ENCODE measurements at places on chromosomes 16 and 17.

GRCh38 chr17:38742411-38743308, 5.5 kb downstream of the PCGF2 start:
- DNase-seq = no peak

- DNase-seq = no peak
Measured at GRCh38 chr17:48718227-48718760, 4.0 kb downstream of the PRAC1 start.

DNA sequence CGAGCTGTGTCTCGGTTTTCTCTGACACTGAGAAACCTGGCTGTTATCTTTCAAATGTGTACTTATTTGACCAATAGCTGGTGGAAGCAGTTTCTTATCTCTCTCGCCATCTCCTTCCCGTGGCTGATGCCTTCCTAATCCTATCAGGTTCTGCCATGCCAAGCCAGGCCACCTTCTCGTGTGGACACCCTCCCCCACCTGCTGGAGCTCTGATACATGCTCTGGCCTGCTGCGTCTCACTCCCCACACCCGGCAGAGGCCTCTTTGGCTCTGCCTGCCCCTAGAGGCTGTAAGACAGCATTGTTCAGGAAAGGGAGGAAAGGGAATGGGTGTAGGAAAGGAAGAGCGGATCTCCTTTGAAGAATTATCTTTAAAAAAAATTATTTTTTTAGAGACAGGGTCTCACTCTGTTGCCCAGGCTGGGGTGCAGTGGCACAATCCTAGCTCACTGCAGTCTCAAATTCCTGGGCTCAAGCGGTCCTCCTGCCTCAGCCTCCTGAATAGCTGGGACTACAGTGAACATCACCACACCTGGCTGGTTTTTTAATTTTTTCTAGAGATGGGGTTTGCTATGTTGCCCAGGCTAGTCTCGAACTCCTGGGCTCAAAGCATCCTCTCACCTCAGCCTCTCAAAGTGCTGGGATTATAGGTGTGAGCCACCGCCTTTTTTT, 7.5 kb upstream of the ARMC5 start:
- no peak for DNase-seq

DNA sequence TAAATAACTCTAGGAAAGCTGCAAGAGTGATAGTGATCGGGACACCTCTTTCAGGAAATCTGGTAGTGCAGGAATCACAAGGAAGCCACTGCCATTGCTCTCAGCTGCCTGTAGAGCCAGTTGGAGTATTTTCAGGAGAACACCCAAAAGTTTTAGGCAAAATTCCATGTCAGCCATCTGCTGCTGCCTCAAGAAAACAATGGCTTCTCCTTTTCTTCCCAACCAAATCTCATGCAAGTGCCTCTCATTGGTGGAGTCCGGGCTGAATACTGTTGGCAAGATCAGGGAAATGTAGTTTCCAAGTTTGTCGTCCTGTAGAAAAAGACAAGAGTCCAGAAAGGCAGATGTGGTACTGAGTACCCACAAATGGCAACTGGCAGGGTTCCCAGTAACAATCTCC, 54.9 kb upstream of the TANC2 start:
- no peak for DNase-seq

DNA sequence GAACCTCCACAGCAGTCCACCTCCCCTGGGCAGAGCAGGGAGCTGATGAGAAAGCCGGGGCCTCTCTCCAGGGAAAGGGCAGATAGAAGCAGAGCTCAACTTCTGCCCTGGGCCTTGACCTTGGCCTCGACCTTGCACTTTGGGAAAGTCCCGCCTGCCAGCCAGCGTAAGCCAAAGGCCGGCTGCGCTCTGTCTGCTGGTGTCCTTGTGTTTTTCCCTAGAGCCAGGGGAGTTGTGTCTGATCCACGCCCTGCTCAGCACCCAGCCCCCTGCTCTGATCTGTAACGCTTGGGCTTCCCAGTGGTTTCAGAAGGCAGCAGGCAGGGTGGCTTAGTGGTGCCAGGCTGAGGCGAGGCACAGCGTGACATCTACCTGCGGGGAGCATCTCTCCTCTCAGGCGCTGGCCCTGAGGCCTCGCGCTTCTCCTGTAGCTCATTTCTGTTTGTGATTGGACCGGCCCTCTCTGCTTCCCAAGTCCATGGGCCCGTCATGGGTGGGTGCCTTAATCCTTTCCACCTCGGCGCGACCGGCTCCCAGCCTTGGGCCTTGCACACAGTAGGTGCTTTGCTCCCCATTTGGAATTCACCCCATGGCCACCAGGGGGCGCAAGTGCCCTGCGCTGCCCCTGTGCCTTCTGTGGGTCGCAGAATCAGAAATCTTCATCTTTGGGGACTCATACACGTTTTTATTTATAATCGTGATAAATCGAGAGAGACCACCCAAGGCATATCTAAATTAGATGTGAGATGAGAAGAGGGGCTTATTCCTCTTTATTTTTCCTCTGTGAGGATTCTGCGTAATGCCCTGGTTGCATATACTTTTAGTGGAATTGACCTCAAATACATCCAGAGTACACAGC, 24.2 kb downstream of the SGSH start:
- DNase-seq = peak; percentile 51

DNA sequence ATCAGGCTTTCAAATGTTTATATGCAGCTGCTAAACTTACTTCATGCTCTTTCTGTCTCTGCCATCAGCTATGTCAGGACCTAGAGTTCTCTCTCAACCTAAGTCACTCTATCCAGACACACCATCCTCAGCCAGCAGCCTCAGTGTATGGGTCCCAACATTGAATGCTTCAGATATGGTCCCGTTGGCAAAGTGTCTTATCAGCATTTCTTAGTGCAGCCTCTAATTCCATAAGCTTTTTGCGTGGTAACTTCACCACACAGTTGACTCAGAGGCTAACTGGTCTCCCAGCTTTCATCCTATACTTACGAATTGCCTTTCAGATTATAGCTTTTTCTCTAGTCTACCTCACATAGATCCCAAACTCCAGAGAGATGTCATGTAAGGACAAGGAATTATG, 402.9 kb upstream of the EEF2KMT start:
- no peak for DNase-seq

GRCh38 chr17:79974566-79975497, 60.8 kb downstream of the TBC1D16 start:
- no peak for DNase-seq

DNA sequence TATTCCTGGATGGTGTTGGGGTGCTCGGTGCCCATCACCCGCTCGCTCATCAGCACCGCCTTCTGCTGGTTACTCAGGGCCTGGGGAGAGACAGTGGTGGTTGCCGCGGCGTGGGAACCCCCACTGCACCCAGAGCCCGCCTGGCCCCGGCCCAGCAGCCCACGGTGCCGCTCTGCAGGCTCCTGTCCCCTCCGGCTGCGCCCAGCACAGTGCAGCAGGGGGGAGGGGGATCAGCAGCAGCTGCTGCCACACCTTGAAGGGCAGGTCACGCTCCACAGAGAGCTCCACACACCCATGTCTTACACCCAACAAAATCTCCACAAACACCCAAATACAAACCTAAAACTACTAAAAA, 18.8 kb downstream of the CLUH start:
- DNase-seq = no peak

DNA sequence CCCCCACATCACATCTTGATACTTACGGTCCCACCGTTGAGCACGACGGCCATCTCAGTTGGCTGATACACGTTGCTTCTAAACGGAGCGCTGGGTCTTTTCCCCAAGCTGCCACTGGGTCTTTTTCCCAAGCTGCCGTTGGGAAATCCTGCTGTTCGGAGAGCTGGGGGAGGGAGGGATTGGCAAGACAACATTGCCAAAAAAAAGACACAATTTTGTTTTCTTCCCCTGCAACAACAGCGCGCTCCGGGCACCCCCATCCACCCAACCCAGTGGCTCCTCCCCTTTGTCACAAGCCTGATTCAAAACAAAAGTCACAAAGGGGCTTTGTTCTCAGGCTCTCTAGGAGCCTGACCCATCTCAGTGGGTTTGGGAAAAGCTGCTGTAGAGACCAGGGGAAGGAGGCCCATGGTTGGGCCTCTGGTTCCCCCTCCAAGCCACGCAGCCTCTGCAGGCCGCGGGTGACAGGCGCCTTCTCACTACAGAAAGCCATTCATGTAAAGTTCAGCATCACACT, 22.8 kb downstream of the GPRC5B start:
- DNase-seq = no peak

DNA sequence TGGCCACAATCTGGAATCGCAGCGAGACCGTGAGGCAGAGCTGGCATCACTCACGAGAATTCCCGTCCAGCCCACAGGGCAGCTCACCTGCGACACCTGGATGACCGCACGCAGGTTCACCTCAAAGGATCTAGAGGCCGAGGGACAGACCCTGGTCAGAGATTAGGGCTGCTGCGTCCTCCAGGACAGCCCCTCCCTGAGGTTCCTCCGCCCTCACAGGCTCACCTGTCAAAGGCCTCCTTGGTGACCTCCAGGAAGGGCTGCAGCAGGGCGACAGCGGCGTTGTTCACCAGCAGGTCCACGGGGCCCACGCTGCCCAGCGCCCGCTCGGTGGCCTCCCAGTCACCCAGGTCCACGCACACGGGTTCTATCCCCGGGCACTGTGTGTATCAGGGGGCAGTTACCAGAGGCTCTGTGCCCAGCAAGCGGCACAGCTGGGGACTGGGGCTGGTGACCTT, 834 bp downstream of the DCXR start:
- no peak for DNase-seq

DNA sequence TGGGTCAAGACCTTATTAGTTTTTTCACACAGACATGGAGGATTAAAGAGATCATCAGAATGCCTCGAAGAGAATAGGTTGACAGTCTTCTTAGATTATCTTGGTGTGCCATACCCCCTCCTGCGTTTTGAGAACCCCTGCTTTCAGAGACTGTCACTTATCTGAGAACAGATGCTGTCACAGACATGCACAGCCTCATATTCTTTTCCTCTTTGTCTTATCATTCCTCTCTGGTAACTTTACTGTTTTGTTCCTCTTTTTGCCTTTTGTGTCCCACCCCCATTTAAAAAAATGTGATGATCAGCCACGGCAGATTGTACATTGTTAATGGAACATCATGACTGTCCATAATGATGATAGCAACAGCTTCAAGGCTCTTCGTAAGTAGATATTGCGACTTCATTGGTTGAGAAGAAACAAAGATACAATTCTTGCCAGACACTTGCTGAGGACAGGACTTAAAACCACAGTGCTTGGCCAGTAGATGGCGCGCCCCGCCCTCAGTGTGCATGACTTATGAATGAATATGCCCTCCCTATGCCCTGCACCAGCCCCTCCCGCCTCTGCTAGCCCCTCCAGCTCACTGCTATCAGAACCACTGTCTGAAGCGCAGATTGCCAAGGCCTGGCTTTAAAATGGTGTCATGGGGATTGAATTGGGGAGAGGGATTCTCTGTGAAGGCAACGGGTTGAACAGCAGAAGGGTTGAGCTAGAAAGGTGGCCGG, 2.6 kb upstream of the PITPNC1 start:
- peak; percentile 78 for DNase-seq

DNA sequence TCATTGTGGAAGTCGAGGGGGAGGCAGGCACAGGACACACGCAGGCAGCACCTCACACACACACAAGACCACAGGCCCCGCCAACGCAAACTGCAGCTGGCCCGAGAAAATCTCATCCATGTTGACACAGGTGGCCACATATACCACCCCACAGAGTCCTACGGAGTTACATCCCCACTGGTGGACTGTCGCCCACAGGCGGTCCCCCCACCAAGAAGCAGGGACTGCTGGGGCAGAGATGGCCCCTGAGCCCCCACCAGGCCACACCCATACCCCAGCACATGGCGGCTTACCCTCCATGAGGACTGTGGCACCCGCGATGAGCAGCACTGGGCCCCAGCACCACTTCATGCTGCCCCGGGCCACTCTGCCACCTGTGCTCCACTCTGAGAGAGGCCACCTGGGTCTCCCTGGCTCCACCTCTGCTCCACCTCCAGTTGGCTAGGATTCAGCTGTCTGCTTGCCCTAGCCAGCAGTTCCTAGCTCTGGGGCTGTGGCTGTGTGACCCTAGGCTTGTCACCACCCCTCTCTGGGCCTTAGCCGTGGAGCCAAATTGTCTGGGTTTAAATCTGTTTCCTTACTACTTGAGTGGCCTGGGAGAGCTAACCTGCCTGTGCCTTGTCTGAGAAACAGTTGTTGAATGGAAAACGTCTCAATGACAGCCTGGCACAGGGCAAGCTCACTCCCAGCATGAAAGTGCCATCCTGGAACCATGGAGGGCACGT, at the start of gene PRSS53:
TSS of gene PRSS53 (minus strand) at position 485 of the 725 bp plus-strand sequence. CDS start at position 351, 134 bp downstream.
- DNase-seq = no peak

- DNase-seq = no peak
Measured at GRCh38 chr17:3976675-3977171, 12.5 kb upstream of the ATP2A3 start.

DNA sequence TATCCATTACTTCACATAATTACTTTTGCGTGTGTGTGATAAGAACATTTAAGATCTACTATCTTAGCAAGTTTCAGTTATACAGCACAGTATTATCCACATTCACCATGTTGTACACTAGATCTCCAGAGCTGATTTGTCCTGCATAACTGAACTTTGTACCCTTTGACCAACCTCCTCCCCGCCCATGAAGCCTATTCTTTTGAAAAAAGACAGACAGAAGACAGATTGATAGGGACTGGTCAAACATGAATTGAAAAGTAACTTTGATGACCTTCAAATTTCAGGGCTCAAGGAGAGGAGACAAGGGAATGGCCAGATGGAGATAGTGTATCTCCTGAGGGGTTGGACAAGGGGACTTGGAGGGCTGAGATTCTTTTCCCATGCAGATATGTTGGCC, 96.3 kb downstream of the CMC2 start:
- no peak for DNase-seq

DNA sequence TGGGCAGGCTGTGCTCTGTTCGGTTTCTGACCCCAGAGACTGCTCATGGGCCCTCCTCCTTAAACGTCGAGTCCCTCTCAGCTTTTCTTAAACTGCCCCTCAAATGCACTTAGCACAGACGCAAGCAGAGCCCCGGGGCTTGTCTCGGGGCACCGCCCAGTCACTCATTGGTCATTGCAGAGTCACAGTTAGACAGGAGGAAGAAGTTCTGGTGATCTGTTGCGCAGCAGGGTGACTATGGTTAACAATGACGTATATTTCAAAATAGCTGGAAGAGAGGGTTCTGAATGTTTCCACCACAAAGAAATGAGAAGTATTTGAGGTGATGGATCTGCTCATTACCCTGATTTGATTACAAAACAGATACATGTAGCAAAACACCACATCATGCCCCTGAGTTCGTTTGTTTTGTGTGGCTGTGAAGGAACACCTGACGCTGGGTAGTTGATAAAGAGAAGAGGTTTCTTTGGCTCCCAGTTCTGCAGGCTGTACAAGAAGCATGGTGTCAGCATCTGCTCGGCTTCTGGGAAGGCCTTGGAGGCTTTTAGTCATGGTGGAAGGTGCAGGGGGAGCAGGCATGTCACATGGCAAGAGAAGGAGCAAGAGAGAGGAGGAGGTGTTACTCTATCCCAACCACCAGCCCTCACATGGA, 387.4 kb downstream of the CPPED1 start:
- DNase-seq = no peak

DNA sequence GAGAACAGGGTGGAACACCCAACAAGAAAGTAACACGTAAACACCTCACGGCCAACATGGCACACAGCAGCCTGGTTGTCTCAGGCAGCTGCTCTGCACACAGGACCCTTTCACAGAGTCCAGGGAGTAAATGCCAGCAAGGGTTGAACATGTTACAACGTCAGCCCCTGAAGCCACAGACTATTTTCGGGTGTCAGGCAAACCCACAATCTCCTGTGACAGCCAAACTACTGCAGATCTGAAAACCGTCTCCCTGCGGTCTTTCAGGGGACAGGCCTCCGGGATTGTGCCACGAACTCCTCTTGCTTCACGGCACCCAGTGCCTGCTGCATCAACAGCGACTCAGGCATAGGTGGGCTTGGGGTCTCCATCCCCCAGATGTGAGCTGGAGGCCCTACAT, 127.7 kb downstream of the XYLT1 start:
- no peak for DNase-seq

All from activated T-helper 1 cell treated with anti-CD3 and anti-CD28 coated beads, Interleukin-2, amount 50 U/mL, for 16 hours (primary cell).